Mucosa of gallbladder (tissue), 1 donor: ENCODE measurements at places on chromosomes 13 and 19. TPM values are rescaled to one million over a fixed set of nuclear protein-coding genes. Genes with fewer than 3 reads are reported as not detected.

Gene DPF1
- 0.12 TPM for total RNA-seq

Gene APOC4
- not detected for total RNA-seq

GRCh38 chr13:111363591-111363990 is 43.1 kb downstream of the TEX29 start:
- DNase-seq: no peak

DNA sequence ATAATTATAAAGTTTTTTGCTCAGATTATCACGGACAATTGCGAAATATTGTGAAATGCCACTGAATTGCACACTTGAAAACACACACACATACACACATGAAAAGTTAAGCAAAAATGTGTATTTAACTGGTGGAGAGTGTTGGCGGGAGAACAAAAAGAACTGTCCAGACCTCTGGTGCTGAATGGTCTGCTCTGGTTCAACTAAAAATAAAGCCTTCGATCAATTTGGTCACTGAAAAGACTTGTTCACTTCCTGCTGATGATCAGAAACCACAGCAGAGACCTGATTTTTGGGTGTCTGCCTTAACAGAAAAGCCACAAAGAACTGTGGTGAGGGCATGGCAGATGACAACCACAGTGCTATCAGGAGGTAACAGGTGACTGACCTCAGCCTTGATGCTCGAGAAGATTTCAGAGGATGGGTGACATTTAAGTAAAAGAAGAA is 4.0 kb upstream of the IGFL1 start:
- no peak for DNase-seq

DNA sequence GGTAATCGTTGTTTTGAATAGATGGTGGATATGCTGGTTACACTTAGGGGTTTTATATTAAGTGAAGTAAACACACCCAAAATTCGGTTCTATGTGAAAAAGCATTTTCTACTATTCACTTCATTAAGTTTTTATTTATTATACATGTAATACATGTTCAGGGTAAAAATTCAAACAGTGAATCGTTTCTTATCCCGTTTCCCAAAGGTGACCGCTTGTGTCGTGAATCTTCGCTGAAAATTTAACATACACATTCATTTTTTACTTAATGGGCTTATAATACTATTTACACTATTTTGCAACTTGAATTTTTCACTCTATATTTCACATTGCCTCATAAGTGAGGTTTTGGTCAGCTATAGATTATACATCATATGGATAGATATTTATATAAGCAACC is 24.5 kb downstream of the IPO5 start:
- no peak for DNase-seq

- DNase-seq: no peak
These were observed 21.6 kb upstream of the SPATA13 start for GRCh38 chr13:24138911-24139310.

GRCh38 chr13:27631156-27631555 is 9.5 kb downstream of the POLR1D start:
- DNase-seq: no peak

DNA sequence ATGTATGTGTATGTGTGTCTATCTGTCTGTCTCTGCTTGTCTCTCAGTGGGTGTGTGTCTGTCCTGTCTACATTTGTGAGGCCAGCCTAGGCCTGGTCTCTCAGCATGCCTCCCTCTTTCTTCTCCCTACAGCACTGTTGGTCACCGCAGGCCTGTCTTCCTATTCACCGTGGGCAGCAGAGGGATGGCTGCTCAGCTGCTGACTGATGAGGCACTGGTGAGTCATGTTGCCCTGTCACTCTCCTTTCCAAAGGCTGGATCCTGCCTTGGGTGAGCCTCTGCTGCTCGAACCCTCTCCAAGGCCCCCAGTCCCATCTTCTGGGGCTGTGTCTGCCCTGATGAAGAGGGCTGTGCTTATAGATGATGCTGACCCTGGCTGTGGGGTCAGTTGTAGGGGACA is 6.3 kb downstream of the ZNF71 start:
- DNase-seq: no peak

GRCh38 chr13:40376296-40376849 is 290.1 kb downstream of the FOXO1 start:
- DNase-seq: no peak

DNA sequence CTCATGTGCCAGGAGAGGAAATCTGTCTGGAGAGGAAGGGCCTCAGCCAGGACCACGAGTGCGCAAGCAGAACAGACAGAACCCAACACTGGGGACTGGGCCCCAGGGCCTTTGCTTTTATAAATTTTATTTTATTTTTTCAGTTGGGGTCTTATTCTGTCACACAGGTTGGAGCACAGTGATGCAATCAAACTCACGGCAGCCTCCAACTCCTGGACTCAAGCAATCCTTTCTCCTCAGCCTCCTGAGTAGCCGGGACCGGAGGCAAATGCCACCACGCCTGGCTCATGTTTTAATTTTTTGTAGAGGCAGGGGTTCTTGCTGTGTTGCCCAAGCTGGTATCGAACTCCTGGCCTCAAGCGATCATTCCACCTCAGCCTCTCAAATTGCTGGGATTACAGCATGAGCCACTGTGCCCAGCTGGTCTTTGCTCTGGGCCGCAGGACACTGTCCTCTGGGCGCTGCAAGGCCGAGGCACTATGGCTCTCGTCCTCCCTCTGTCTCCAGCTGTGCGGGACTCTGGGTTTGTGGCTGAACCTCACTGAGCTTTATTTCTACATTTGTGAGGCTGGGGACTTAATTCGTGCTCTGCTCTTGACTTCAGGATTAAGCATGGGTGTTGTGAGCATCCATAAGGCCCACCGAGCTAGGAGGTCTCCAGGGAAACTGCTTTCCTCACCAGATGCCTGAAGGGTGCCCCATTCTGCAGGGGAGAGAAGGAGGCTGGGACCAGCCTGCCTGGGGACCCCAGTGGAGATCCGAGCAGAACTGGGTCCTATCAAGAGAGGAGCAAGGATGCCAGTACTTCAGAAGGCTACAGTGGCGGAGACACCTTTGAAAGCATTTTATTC is 144.2 kb upstream of the VSTM2B start:
- DNase-seq: no peak
